Retina (tissue), 1 donor: ENCODE measurements at places on chromosomes 16 and 17.

GRCh38 chr17:50423553-50424159, 2.4 kb upstream of the ACSF2 start:
- no peak for DNase-seq

DNA sequence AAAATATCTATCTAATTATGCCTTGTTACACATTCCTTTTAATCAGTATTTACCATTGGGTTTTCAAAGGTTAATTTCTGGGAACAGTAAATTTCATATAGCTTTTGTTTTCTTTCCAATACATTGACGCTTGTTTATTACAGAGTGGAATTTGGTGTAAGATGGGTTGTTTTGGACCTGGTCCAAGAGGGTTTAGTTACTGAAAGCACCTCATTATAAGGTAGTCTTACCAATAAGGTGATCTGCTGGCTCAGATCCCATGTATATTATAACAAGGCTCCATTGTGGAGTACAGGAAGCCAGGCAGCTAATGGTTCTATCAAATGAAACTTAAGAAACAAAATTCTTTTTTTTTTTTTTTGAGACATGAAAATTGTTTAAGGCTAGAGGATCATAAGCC, 87.3 kb upstream of the NACA2 start:
- no peak for DNase-seq

DNA sequence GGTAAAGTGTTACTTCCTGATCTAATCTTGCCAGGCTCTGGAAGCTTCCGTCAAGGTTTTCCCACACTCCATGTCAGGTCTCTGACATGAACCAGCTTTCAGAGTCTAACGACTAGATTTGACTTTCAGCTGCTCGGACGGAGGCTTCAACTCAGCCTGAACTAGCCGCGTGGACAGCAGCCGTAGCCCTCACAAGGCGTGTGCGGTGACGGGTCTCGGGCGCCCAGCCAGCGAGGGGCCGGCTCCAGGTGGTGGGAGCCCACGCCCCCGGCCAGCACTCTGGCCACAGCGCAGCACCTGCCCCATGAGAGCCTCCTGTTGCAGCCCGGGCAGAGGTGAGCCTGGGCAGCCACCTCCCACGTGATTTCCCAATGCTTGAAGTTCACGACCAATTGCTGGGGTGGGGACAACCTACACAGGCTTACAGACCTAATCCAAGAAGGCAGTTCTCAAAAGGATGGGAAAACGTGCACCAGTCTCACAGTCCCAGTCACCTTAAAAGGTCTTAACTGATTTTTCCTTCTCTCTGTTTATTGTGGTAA, 45.5 kb downstream of the TBC1D16 start:
- no peak for DNase-seq

- DNase-seq, result no peak
These were observed 46.6 kb downstream of the NUP93 start for GRCh38 chr16:56776562-56776961.

DNA sequence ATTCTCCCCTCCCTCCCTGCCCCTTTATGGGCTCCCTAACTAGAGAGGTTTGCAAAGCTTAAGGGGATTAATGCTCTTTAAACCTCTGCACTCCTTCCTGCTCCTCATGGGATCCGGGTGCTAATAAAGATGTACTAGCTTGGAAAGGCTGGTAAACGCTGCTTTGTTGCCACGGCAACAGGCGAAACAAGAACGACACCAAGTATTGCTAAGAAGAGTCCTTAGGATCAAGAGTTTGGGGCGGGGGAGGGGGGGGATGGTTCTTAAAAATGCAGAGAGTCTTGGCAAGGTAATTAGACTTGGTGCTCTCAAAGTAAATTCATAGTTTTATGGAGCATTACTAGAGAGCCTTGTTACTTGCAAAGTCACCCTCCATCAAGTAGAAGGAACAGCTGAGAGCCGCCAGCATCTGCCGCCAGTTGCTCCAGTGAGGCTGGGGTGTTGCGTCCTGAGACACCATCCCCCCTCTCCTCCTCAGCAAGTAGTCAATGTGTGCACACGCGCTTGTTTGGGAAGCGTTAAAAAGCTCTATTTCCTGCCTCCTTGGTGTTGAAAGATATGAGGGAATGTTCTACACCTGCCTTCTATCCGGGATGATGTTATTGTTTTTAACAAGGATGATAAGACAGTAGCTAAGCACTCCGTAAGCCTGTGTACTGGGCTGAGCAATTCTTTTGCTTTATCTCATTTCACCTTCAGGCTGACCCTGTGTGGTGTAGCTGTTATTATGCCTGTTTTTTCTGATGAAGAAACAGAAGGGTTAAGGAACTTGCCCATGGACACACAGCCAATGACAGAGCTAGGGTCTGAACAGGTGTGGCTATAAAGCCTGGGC, 190.9 kb downstream of the CCDC182 start:
- DNase-seq, result peak; percentile 78

- DNase-seq, result no peak
These were observed 4.4 kb downstream of the CPNE2 start for GRCh38 chr16:57096793-57097192.

GRCh38 chr16:2751577-2752034, 832 bp upstream of the SRRM2 start:
- no peak for DNase-seq

DNA sequence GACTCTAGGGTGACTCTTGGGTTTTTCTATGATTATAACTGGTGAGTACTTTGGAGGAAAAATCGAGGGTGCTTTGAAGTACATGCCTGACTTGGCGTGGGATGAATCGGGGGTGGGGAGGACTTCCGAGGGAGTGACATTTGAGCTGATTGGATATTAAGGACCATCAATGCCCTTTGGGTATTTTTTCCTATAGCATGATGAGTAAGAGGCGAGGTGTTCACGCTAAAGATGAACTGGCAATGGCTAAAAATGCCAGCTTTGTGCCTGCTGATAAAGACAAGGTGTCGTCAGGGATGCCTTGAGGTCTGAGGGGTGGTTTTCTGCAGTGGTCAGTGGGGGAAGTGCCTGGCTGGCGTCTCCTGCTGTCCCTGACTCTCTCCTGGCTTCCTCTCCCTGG, 25.3 kb downstream of the USP43 start:
- DNase-seq, result no peak

GRCh38 chr17:38919316-38920078, 5.9 kb upstream of the LASP1NB start:
- no peak for DNase-seq

- no peak for DNase-seq
These were observed 298.5 kb upstream of the FOXF1 start for GRCh38 chr16:86211800-86212199.

- no peak for DNase-seq
These were observed 450.0 kb downstream of the HS3ST3B1 start for GRCh38 chr17:14750866-14751265.

DNA sequence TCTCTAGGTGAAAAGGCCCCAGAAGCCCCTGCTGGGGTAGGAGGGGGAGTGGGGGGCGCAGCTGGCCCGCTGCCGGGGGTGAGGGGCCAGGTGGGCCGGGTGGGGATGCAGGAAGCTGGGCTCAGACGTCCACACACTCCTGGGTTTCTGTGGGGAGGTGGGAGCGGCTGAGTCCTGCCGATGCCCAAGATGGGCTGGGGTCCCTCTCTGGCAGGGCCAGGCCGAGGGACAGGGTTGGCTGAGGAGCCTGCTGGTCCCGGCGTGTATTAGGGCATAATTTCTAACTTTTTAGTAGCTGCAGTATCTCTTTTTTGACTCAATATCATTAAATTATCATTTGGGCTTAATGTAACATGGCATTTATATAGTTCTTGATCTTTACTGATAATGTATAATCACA, 121.4 kb upstream of the CORO6 start:
- no peak for DNase-seq

- no peak for DNase-seq
These were observed 11.3 kb upstream of the COX10 start for GRCh38 chr17:14058051-14058450.

- no peak for DNase-seq
These were observed 47.2 kb downstream of the MEOX1 start for GRCh38 chr17:43614561-43614960.

- no peak for DNase-seq
These were observed 115.2 kb upstream of the CPHXL start for GRCh38 chr16:75841517-75841916.

GRCh38 chr16:6165330-6165979, 1067.9 kb upstream of the EEF2KMT start:
- DNase-seq, result peak; percentile 7

DNA sequence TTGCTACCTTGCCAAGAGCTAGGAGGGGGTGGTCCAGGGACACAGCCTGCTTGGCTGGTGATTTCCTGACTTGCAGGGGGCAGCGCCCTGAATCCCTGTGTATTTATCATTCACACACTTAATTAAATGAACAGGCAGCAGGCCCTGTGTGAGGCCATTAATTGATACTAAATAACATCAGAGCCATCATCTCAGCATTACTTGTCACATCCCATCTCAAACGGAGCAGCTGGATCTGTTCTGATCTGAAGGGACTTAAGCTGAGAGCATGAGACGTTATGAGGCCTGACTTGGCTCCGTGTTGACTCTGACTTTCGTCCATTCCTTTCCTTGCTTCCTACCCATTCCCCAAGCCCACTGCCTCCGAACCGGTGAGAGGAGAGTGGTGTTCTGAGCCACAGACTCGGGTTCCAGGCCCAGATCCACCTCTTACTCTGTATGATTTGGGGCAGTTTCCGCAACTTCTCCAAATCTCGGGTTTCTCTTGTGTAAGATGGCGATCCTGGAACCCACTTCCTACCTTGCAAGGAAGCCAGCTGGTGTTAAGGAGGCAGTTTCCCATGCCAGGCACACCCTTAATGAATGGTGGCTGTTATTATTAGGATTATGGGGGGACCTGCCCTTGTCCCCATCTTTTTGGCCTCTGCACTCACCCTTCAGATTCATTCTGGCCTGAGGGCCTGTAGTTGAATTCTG, 33.8 kb downstream of the CACNA1G start:
- peak; percentile 70 for DNase-seq

DNA sequence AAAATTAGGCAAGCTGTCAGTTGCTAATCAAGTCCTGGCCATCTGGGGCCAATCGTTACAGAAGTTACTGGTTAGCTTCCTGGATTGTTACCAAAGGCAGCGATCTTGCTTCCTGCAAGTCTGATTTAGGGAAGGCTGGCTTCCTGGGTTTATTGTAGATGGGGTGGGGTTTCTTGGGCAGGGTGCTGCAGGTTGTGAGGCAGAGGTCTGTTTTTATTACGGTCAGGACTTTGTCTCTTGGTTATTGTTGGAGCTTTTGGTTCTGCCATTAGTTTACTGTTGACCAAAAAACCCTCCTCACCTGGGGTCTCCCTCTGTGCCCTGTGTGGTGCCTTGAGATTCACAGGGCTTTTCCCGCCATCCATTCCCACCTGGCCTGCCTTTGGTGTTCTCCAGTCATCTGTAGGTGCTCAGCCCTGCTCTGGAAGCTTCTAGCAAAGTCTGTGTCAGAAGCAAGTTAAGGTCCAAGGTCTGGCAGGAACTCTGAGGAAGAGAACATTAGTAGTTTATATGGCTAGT, 36.9 kb downstream of the SLC47A1 start:
- no peak for DNase-seq

GRCh38 chr16:85354686-85355514, 242.6 kb upstream of the CIBAR2 start:
- no peak for DNase-seq

DNA sequence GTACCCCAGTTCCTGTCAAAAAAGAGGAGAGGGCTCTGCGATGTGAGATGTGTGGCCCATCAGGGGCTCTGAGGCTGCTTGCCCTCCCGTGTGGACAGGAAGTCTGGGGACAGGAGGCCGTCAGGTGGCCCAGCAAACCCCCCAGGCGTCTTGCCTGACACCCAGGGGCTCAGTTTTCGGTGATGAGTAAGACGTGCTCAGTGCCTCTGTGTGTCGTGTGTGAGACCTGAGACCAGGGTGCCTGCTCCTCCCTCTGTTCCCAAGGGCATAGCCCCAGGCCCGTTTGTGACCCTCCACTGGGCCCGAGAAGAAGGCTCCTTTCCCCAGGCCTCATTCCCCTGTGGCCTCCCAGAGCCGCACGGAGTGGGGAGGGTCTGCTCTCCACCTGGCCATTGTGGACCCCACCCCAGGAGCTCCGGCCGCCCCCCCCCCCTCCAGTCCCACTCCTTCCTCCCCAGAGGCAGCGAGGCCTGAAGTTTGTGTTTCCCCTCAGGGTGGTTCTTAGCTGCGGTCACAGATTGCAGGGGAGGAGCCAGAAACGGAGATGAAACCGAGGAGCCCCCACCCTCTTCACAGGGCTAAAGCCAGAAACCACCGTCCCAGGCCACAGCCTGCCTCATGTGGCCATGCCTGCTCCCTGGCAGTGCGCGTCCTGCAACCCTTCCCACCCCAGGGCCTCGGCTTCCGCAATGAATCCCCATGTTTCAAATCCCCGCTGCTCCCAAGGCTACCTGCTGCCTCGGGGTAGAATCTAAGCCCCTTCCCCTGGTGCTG, 4.9 kb upstream of the ACTG1 start:
- DNase-seq, result no peak

DNA sequence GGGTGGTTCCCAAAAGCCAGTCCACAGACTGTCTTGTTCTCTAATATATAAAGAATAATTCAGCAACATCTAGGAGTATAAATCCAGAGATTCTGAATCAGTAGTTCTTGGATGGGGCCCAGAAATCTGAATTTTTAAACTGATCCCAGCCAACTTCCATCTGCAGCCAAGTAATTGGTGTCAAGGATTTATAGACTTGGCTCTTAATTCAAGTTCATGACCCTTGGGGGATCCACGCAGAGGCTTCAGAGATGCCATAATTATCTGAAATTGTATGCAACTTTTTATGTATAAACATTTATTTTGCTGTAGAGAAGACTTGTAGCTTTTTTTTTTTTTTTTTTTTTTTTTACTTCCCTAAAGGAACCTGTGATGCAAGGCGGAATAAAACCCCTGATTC, 60.6 kb downstream of the HLF start:
- no peak for DNase-seq

DNA sequence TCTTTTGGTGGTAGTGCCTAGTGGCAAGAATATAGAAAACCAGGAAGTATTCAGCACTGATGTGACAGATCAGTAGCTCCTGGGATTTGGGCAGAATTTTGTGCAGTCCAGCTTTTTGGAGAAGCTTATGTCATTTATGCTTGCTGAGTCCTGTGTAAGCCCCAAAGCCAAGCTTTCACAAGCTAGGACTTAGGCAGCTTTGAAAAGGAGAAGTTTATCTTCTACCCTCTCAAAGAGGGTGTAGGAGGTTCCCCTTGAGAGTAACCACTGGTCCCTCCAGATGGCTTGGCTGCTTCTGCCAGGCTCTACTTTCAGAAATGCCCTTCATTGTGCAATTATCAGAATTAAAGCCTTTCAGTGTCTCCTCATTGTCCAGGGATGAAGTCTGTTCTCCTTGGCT, 78.8 kb downstream of the CES1 start:
- DNase-seq, result no peak
